ENCODE measurements at places on chromosomes 6 and 20.

- no peak for DNase-seq
These were observed 504.4 kb upstream of the NOX3 start for GRCh38 chr6:155959898-155960495.

- no peak for DNase-seq
These were observed 443.8 kb downstream of the BCKDHB start for GRCh38 chr6:80550281-80550680.

GRCh38 chr6:105797286-105797979 lies 288.7 kb upstream of the PRDM1 start:
- DNase-seq, result no peak

DNA sequence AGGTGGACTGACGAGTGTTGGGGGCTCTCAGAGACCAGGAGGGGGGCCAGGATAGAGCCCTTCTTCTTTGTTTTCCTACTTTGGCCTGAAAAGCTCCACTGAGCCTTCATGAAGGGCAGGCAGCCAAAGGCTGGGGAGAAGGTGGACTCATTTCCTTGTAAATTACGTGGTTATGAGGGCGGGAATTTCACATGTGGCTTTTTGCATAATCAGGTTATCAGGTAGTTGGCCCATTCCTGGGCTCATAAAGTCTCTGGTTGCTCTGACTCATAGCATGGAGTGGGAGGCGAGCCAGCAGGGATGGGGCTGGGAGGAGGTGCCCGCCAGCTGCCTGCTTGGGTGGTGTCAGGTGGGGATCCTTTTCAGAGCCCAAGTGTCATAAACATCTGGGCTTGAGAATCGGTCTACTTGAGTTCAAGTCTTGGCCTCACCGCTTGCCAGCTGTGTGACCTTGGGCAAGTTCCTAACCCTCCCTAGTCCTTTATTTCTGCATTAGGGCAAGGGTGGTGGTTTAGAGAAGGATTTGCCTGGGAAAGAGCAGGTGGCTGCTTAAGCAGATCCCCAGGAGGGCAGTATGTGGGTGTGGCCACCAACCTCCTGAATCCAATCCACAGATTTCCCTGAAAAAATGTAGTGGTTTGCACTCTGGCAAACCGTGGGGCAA lies 26.5 kb upstream of the RNF24 start:
- DNase-seq, result peak; percentile 60

GRCh38 chr6:161152907-161153662 lies 120.8 kb downstream of the AGPAT4 start:
- DNase-seq, result no peak

All from HFFc6 (cell line).